ENCODE measurements at places on chromosomes 7 and 10. TPM values are rescaled to one million over a fixed set of nuclear protein-coding genes. Genes with fewer than 3 reads are reported as not detected.

GRCh38 chr10:6018422-6018821 lies 41.1 kb upstream of the IL15RA start:
- no peak for DNase-seq

- no peak for DNase-seq
These were observed 6.3 kb downstream of the ACTL6B start for GRCh38 chr7:100649826-100650565.

GRCh38 chr7:4883033-4883371 lies 514 bp downstream of the RADIL start:
- no peak for DNase-seq

DNA sequence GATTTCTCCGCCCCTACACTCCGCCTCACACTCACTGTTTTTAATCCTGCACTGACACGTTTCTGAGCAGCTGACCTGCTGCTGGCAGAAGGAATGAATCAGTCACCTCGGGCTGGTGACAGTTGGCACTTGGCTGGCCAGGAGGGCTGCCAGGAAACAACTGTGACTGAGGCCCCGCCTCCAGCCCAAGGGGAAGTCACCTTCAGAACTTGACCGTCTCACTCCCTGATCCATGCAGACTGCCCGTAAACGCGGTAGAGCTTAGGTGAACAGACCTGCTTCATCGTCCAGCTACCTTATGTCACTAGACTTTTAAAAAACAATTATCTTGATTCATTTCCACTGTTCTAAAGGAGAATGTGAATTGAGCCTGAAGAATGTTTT lies 107.5 kb downstream of the DOCK1 start:
- peak; percentile 81 for DNase-seq

DNA sequence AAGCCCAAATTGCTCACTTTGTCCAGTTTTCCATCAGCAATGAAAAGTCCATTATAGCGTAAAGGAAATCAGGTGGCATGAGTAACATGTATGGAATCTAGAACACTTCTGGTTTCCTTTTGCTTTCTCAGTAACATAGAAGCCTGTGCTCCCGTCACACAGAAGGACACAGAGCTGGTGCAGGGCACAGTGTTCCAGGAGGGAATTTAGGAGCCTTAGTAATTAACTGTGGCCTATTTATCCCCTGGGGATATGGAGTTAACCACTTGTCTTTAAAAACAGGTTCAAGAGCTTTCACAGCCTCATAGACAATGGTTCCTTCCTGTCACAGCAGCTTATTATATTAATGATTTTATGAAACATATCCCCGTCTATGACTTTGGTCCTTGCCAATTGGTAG lies 189.9 kb downstream of the NEBL start:
- no peak for DNase-seq

GRCh38 chr10:78436222-78436573 lies 402.5 kb downstream of the RPS24 start:
- DNase-seq = no peak

GRCh38 chr10:32692174-32692573 lies 246.2 kb downstream of the CCDC7 start:
- DNase-seq = no peak

COBL gene
- total RNA-seq = 27.9 TPM

DNA sequence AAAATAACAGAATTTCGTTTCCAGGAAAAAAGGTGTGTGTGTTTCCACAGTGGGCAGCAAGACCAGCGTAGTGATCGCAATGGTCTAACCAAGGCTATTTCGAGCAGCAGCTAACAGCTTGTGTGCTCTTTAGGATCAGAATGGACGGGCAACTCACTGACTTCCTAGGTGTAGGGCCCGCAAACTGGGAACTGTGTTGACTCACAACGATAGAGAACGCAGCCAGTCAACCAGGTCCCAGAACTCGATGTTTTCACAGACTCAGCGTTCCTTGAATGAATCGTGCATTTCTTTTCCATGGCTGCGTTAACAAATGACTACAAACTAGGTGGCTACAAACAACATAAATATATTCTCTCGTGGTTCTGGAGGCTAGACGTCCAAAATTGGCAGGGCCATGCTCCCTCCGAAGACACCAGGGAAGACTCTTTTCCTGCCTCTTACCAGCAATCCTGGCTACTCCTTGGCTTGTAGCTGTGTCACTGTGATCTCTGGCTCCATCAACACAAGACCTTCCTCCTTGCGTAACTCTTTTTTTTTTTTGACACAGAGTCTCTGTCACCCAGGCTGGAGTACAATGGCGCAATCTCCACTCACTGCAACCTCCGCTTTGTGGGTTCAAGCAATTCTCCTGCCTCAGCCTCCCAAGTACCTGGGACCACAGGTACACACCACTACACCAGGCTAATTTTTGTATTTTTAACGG lies 39.1 kb downstream of the PODXL start:
- DNase-seq = no peak

GRCh38 chr10:27569946-27570345 lies 65.8 kb downstream of the RAB18 start:
- no peak for DNase-seq

DNA sequence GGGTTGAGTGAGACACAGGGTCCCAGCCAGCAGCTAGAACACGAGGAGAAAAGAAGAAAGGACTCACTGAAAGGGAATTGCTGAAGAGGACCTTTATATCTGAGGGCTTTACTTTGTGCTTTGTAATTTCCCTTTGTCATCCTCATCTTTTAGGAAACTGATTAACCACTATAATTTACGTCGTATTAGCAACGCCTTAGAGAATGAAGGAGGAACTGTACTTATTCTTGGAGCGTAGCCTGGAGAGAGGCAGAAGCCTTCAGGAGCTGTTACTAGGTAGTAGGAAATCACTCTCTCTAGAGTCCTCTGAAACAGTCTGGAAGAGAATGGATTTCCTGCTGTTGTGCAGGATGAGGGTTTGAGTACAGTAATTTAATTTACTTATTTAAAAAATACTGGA lies 101.0 kb upstream of the STEAP1B start:
- no peak for DNase-seq

- DNase-seq = no peak
These were observed 99.4 kb downstream of the EBF3 start for GRCh38 chr10:129864601-129865126.
